MG63 (cell line): ENCODE measurements at places on chromosomes 2 and 18. TPM values are rescaled to one million over a fixed set of nuclear protein-coding genes. Genes with fewer than 3 reads are reported as not detected.
A peak's percentile ranks its signal among the peaks of the same experiment; 100 is the strongest.

The CFAP221 gene
- not detected in 2 replicates for total RNA-seq

GRCh38 chr2:60309336-60309735 lies 244.1 kb downstream of the BCL11A start:
- DNase-seq, result no peak

The MROH2A gene
- not detected in 2 replicates for total RNA-seq

DNA sequence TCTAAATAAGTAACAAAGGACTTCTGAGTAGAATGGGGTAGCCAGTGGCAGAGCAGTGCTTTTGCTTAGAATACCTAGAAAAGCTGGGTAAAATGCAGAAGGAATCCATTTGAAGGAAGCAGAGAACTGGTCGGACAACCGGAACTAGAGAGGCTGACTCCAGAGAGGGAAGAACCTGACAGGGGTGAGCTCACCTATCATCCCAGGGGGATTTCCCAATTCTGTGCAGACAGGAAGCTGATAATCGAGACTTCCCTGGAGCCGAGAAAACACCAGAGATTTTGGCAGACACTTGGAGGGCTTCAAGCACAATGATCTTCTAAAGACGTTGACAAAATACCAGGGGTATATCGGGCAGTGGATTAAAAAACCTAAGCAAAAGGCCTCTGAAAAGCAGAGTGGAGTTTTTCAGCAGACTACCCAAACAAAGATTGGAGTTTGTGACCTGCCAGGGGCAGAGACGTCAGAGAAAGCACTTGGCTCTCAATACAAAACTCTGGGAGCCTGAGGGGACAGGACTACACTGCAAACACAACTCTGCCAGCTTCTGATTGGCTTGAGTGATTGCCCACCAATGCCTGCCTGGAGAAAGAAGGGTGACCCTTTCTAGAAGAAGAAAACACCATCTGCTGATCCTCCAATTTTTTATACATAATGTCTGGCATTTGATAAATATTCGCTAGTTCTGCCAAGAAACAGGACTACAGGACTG lies 67.5 kb upstream of the TTN start:
- DNase-seq, result no peak

DNA sequence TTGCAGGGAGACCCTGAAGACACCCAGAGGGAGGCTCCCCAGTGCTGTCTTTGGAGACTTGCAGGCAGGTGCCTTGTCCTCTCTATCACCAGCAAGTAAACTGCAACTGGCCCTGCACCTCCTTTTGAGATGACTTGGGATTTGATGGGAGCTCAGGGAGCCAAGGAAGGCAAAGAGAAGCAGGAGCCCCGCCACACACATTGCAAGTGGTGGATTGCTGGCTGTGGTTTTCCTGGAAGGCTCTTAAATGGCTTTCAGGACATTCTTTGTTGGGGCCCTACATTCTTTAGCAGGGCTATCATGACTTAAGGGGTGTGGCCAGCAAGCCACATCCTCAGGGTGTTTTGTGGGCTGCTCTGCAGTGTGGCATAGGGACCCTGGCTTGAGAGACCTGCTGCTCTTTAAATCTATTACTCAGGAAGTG lies 39.9 kb upstream of the CDC42EP3 start:
- DNase-seq, result peak; percentile 59

- DNase-seq, result no peak
Observed at GRCh38 chr18:74795751-74796150, 198.1 kb downstream of the ZNF407 start.

GRCh38 chr2:218168016-218168415 lies 1.3 kb upstream of the CXCR1 start:
- DNase-seq, result no peak

GRCh38 chr2:234289834-234290590 lies 206.9 kb downstream of the ARL4C start:
- DNase-seq, result peak; percentile 95

The KLHL14 gene
- total RNA-seq, result not detected in 2 replicates

- DNase-seq, result no peak
Observed at GRCh38 chr2:42180300-42180699, 11.1 kb downstream of the EML4 start.

- no peak for DNase-seq
Observed at GRCh38 chr2:17912266-17912691, 33.8 kb downstream of the KCNS3 start.

The REG3A gene
- total RNA-seq, result not detected in 2 replicates

The RAB17 gene
- not detected in 2 replicates for total RNA-seq

The LYPD6B gene
- total RNA-seq, result 1.6 TPM in 1 of 2 replicates, not detected in the other

- no peak for DNase-seq
Observed at GRCh38 chr2:25401307-25402026, 59.7 kb upstream of the DNMT3A start.

The MC2R gene
- not detected in 2 replicates for total RNA-seq

The CHPF gene
- total RNA-seq, result 26.6 and 40.4 TPM in 2 replicates

The DUSP2 gene
- 4.9 and 8.7 TPM in 2 replicates for total RNA-seq

GRCh38 chr2:202178346-202178958 lies 59.9 kb downstream of the SUMO1 start:
- peak; percentile 36 for DNase-seq

GRCh38 chr2:221137385-221137784 lies 434.7 kb downstream of the EPHA4 start:
- DNase-seq, result no peak

- DNase-seq, result no peak
Observed at GRCh38 chr2:220227266-220227920, 600.0 kb downstream of the SLC4A3 start.

The RAPGEF4 gene
- total RNA-seq, result not detected in 2 replicates

DNA sequence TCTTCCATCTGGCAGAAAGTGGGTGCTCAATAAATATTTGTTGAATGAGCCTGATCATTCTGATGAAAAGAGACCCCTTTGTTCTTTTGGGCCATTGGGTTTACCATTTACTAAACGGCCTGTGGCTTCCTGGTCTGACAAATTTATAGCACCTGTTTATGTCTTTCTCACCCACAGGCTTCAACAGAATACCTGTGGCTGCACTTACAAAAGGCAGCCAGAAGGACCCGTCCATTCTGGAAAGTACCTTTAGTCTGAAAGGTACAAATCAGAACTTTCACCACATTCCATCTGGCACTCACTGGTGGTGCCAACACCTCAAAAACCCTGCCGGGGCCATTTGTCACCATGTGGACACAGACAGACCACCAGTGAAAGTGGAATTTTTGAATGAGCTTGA lies 167.5 kb downstream of the ETAA1 start:
- DNase-seq, result no peak

The WDR12 gene
- 28.5 and 70.4 TPM in 2 replicates for total RNA-seq
